ENCODE measurements at places on chromosomes 7 and 10. TPM values are rescaled to one million over a fixed set of nuclear protein-coding genes. Genes with fewer than 3 reads are reported as not detected.

GRCh38 chr7:37990337-37990736 is 69.9 kb downstream of the EPDR1 start:
- no peak for DNase-seq

DNA sequence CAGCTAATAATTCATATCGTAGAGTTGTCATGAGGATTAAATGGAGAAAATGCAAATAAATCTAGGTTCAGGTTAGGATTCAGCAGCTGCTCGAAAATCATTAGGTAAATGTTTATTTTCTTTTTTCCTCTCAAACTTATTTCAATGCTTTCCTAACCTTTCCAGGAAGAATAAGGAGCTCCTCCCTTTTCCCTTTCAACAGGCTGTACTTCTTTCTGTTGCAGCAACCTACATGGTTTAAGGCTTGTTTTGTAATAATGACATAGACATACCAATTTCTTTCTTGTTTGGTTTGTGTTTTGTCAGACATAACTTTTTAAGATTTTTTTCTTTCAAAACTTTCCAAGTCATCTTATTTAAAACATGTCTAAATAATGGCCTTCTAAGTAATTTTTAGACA is 18.2 kb downstream of the GPR141 start:
- no peak for DNase-seq

DNA sequence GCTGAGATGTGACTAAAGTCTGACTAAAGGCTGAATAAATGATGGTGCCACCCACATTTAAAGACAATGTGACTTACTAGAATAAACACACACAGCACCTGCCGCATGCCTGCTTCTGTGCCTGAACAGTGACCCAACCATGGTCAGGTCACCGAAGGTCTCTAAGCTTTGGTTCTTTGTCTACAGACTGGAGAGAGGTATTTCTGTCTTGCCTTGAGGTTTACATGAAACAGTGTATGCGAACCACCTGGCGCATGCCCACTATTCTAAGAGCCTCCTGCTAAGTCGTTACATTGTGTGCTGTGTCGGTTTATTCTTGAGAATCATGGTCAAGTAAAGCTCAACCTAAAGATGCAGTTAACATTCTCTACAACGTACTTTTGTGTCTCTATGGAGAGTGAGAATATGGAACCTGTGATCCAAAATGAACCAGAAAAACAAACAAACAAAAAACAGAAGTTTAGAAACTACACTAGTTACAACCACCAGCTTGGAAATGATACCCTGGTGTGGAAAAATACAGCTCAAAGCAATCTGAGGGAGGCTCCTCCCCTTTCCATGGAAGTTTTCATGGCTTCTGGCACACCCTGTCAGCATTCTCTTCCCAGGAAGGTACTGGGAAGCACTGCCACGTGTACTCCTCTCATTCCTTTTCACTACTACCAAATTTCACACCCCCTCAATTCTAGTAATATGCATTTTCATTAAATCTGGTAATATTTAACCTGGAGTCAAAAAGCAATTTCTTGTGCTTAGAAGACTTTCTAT is 40.0 kb downstream of the VOPP1 start:
- no peak for DNase-seq

GRCh38 chr7:13742811-13743210 is 246.7 kb downstream of the ETV1 start:
- peak; percentile 29 for DNase-seq

DNA sequence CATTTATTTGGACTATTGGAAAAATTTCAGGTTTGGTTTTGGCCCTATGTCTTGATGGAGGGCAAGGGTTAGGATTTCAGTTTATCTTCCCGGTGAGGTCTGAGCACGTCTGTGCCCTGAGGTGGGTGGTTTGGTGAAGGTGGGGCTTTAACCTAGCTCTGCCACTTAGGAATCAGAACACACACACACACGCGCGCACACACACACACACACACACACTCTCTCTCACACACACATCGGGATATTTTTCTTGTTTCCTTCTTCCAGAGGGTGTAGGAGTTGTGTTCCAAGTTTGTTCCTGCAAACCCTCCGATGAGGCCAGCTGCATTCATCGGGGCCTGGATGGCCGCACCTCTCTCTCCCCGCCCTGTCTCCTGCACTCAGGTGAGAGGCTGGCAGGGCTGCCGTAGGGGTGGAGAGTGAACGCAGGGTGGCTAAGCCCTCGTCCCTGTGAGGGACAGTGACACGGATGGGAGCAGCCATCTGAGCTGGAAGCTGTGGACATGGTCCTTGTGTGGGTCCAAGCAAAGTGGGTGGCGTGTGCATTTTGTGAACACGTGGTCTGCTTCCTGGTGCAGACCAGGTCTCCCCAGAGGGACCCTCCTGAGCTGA is 34.2 kb downstream of the CHST12 start:
- no peak for DNase-seq

- DNase-seq: no peak
Observed at GRCh38 chr7:147498081-147498480, 1092.5 kb upstream of the C7orf33 start.

GRCh38 chr10:128511284-128511683 is 385.1 kb upstream of the MKI67 start:
- DNase-seq: no peak

DNA sequence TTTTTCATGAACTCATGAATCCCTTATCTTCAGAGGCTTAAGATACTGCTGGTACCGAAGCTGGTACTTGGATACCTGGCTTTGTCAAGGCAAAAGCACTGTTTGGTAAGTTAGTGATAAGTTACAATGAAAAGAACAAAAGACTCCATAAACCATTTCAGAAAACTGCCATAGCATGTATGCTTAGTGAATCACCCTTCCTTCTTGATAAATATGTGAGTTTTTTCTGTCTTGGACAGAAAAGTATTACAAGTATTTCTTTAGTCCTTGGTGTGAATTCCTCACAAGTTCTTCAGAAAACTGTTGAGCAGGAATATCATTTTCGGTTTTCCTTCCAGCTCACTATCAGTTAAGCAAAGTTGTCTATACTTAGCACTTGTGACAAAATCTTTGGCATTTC is 25.6 kb downstream of the PUS7 start:
- no peak for DNase-seq

The UBE2H gene
- 97.6 TPM for total RNA-seq

The SPAM1 gene
- 0.38 TPM for total RNA-seq

GRCh38 chr7:29805031-29805430 is 1.3 kb upstream of the WIPF3 start:
- DNase-seq: no peak

DNA sequence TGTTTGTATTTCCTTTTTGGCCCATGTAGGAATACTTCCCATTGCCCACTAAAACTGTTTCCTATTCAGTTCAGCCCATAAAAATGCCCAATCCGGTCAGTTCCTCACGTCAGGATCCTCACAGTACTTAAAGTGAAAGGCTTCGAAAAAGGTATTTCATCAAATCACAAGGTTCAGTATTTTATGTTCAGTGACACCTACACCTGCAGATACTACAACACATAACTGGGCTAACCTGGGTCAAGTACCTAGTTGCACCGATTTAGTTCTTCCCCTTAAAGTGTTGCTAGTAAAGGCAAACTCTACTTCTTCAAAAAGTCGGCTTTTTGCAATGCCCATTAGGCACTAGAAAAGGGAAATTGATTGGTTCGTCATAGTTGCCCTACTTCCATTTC is 1.1 kb downstream of the SNX13 start:
- DNase-seq: no peak

DNA sequence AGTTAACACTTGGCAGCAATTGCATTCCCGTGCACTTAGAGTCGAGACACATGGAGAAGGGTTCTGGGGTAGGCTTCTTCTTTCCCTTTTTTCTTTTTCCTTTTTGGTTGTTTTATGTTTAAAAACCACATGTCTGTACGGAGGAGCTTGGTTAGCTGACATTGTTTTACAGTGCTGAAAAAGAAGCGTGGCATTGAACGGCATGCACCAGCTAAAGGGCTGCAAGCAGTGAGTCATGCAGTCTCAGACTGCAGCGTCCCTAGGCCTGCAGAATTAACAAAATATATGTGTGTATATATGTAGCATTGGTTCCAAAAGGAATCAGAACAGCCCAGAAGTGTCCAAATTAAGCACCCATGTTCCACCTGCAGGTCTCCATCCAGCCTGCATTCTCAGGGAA is 211.0 kb downstream of the TCF7L2 start:
- no peak for DNase-seq

DNA sequence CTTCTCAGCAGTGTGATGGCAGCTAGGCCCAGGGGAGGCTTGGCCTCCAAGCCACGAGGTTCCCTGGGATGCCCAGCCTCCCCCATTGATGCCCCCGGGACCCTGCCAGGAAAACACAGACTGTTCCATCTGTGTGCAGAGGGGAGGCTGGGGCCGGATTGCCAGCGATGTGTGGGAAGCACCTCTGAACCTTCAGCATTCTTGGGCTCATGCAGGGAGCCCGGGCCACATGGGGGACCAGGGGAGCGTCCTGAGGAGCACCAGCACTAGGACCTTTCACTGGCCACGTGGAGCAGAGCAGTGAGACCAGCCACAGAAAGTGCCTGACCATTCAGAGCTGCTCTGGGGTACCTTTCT is 2.6 kb downstream of the IMPDH1 start:
- DNase-seq: no peak

GRCh38 chr7:150962553-150963399 is 15.3 kb downstream of the KCNH2 start:
- peak; percentile 82 for DNase-seq

- DNase-seq: no peak
Observed at GRCh38 chr7:11120675-11121220, 147.1 kb downstream of the PHF14 start.

DNA sequence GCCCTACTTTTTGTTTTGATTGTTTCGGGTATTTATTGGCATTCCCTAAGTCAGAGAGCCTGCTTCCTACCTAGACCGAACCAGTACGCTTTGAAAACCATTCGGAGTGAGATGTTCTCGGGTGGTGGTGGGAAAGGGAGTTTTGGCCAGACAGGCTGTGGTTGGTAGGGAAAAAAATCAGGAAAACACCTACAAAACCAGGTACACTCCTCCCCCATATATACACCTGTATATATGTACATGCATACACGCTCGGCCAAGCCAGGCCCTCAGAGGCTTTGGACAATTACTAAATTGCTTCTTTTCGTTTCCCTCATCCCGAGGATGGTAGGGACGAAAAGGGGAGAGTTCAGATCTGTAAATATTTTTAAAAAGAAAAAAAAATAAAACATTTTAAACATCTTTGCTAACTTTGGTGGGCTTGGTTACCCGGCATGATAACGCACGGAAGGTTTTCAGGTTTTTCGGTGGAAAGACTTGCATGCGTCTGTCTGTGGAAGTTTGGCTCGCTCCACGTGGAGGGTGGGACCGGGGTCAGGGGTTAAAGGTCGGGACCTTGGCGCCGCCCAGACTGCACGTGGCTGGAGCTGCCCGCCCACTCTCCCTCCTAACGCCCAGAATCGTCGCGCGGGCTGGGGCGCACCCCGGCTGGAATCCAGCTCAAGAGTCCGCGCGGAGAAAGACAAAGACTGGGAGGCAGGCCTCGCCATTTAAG is 2.5 kb downstream of the HMX2 start:
- DNase-seq: no peak

DNA sequence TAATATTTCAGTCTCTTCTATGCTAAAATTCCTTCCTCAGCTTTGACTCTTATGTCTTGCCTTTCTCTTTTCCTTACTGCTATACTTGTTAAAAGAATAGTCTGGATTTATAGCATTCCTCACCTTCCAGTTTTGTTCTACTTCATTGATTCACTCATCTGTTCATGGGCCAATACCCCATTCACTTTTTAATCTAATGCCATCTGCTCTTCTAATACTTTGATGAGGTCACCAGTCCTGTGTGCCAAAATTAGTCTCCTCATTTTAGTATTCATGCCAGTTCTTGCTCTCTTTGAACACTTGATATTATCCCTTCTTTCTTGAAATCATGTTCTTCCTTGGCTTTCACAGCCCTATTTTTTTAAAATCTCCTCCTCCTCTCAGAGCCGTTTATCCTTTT is 19.3 kb downstream of the STK17A start:
- DNase-seq: no peak

The ANKRD22 gene
- 0.52 TPM for total RNA-seq

- DNase-seq: no peak
Observed at GRCh38 chr7:84191842-84192241, 2.7 kb downstream of the SEMA3A start.

All from heart left ventricle (tissue), 16 donors.